ENCODE measurements at places on chromosomes 6 and 20.

DNA sequence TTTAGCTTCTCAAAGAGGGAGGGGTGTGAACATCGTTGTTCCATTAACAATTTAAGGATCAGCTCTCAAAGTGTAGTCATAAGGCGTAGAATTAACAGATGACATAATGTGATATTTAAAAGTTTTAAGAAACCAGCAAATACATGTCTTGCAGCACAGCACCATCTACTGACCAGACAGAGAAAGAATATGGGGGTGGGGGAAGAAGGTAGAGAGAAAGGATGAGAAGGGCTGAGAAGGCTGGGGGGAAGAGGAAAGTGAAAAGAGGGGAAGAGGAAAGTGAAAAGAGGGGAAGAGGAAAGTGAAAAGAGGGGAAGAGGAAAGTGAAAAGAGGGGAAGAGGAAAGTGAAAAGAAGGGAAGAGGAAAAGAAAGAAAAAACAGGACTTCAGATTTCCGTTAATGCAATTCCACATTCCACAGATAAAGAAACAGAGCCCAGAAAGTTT, 80.9 kb downstream of the HAO1 start:
- peak; percentile 82 for DNase-seq

GRCh38 chr20:64037498-64038213, 1.7 kb downstream of the C20orf204 start:
- DNase-seq, result no peak

- DNase-seq, result no peak
Observed at GRCh38 chr6:107192830-107193229, 77.5 kb upstream of the BEND3 start.

- peak; percentile 74 for DNase-seq
Observed at GRCh38 chr6:49531774-49532569, 18.5 kb upstream of the C6orf141 start.

GRCh38 chr20:49570161-49570827, 2.4 kb upstream of the PTGIS start:
- DNase-seq, result no peak

DNA sequence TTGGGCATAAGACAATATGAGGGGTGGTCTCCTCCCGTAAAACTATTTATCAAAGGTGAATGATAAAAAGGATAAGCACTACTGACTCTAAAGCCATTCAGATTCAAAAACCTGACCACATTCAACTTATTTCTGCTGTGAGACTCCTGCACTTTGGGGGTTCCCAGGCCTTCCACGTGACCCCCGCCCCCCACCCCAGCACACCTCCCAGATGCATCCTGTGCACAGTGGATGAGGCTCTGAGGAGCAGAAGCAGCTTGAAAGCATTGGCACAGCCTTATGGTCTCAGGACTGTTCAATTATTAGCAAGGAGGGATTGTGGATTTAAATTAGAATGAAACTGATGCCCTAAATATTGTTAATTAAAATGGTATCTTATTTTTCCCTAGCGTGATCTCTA, 55.1 kb upstream of the SAMD5 start:
- DNase-seq, result no peak

DNA sequence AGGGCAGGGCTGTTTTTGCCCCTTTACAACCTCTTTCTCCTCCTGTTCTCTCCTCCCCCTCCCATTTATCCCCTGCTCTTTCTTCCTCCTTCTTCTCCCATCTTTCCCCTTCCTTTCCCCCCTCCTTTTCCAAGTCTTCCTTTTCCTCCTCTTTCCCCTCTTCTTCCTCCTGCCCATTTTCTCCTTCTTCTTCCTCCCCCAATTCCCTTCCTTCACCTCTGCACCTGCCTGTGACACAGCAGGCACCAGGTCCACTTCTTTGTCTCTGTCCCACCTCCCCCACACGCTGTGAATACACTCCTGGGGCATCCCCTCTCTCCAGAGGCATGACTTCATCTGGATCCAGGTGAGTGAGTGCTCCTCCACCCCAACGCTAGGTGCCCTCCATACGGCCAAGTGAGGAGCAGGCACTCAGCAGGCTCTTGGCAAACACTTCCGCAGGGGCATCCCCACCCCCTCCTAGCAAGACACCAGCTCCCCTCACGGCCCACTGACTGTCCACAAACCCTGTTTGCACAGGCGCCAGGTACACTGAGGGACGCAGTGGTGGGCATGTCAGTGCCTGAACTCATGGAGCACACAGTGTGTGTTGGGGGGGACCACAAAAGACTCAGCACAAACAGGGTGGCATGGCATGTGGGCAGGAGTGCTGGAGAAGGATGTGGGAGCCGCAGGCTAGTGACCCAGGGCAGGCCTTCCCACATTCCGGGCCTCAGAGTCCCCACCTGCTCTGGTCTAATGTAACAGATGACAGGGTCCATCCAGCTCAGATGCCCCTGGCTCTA, 10.7 kb upstream of the TLDC2 start:
- DNase-seq, result no peak

- peak; percentile 10 for DNase-seq
Observed at GRCh38 chr6:137024237-137024990, 20.4 kb downstream of the IL20RA start.

DNA sequence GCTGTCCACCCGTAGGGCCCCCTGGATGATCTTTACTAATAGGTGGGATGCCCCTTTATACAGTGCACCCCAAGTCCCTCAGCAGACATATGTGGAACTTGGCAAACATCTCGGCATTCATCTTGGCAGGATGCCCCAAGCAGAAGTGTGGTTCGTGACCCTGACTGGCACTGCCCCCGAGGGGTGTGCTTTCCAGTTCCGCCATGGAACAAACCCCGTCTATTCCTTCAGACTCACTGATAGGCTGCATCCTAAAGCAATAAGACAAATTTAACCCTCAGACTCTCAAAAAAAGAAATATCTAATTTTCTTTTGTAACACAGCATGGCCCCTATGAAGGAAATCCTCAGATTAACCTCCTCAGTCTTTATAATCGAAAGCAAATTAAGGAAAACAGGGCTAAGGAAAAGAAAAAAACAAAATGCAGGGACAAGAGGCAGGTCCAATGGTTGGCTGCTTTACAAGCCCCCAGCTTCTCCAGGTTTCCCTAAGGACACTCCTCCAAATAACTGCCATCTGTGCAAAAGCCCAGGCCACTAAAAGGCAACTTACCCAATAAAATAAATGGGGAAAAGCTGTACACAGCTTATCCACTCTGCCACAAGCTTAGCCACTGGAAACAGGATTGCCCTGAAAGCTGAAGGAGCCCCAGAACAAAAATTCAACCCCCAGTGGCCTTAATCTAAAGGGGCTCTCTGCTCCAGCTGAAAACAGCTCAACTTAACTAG, 30.5 kb upstream of the RIPK1 start:
- DNase-seq, result no peak

DNA sequence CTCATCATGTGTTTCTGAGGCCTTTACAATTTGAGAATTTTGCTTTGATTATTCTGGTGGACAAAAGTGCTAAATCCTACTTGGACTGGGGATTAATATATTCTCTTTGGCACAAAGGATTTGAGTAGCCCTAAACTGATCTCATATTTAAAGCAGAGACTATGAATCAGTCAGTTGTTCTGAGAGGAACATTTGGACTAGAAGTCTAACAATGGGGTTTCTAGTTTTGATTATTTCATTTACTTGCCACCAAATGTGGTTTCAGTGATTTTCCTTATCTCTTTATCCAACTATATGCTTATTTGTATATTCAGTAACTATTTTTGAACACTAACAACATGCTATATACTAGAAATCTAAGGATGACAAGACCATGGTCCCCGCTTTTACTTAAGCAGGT, 81.4 kb downstream of the PDE10A start:
- no peak for DNase-seq

- no peak for DNase-seq
Observed at GRCh38 chr6:147078602-147079001, 125.6 kb upstream of the STXBP5 start.

- no peak for DNase-seq
Observed at GRCh38 chr6:98024359-98024758, 741.3 kb upstream of the MMS22L start.

DNA sequence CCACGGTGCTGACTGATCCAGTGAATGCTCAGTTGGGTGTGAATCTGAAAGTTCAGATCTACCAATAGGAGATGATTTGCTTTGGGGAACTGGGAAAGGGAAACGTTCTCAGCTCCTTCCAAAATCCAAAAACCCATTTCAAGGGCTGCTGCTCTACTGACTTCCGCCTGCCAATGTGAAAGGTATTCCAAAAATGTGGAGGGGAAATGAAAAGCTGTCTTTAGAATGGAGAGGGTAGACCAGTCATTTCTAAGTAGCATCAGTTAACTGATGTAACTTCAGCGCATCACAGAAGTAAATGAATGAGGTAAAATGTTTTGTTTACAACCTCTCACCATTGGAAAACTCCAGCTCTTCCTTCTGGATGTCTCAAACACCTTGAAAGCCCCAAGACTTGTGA, 19.6 kb upstream of the EYA2 start:
- no peak for DNase-seq

GRCh38 chr6:37039958-37040357, 34.5 kb downstream of the FGD2 start:
- no peak for DNase-seq

GRCh38 chr6:138722425-138723371, 50.9 kb upstream of the CCDC28A start:
- DNase-seq, result peak; percentile 26

- peak; percentile 99 for DNase-seq
Observed at GRCh38 chr20:41133709-41134361, 3.5 kb upstream of the PLCG1 start.

DNA sequence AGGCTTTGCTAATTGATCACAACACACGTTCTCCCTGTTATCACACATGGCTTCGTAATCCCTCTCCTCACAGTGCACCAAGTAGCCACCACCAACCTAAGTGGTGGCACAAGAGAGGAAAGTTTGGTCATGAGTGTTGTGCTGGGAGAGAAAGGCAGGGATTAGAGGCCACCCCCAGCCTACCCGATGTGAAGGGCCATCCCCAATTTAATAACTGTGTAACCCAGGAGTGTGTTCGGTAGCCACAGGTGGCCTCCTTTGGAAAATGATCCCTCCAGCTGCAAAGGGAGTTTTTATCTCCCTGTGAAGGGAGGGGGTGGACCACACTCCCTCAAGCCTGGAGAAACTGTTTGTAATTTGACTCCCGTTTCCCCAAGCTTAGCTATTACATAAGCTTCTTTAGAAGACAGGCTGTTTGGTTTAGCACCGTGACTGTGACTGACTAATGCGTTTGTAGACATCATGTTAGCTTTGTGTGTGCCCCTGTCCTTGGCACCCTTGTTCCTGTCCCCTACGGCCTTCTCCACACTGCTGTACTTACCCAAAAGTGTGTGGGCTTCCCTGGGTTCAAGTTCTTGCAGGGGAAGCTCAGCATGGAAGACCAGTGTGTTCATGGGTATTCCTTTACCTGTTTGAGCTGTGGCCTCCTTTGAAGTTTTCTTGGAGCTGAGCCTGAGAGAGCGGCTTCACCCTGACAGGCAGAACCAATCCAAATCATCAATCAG, 20.6 kb downstream of the PPP1R16B start:
- DNase-seq, result peak; percentile 75

DNA sequence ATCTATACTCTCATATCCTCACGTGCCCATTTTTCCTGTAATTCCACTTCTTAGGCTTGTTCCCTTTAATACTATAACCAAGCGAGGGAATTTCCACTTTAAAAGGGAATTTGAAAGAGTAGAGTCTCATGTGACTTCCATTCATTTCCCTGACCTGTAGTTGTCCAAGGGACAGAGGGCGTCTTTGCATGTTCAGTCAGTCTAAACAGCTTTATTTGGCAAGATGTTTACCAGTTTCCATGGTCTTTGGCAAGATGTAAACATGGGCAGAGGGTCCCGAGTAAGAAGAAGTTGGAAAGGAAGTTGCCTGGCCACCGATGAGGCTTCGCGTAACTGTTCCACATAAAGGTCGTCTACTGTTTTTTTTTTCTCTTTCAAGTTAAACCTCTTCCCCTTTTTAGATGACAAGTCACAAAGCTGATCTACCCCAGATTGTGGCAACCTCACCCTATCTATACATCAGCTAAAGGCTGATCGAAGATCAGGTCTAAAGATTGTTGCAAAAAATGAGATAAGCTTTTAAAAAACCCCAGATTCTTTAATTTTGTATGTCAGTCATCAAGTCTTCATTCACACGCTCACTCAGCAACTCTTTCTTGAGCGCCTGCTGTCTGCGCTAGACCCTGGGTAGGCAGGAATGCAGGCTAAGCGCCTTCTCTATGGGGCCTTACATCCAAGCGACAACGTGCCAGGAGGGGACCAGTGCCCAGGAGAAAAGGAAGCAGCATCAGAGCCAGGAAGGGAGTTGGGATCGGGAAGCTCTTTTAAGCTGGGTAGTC, 31.7 kb upstream of the CCR6 start:
- no peak for DNase-seq

DNA sequence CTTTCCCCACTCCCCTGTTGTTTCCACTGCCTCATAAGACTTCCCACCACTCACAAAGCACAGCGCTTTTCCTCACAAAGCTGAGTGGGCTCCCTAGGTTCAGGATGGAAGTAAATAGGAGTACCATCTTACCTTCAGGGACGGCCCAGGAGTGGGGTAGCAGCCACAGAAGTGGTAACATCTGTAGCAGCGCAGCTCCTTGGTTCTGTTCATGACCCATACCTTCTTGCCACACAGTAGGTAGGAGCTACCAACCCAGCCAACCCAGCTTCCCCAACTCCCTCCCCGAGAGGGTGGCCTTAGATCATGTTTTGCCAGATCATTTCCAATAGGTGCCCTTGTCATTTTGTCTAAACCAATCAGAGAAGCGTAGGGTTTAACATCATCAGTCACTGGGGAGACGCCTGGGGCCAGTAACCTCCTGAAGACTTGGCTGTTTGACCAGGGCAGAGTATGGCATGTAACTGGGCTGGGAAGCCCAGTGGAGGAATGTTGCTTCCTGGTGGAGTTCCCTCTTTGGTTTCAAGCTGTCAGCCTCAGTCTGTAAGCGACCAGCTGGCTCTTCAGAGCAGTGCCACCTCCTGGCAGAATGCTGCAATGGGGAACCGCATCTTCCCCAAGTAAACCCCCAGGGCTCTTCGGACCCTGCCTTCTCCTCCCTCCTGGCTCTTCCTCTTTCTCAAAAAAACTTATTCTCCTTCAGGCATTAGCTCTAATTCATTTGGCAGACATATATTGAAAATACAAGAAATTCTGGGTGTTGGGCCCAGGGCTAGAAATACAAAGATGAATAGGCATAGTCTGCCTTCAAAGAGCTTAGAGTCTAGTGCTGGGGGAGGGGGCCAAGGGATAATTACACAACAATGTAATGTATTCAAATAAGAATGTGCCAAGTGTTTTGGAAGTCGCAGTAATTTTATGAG, at the start of gene HLA-DMA:
Gene HLA-DMA (minus strand): TSS at position 281 of the 923 bp plus-strand sequence. CDS start 61 bp downstream, at position 220.
- DNase-seq, result peak; percentile 96

- no peak for DNase-seq
Observed at GRCh38 chr20:51305316-51306052, 237.0 kb downstream of the NFATC2 start.

DNA sequence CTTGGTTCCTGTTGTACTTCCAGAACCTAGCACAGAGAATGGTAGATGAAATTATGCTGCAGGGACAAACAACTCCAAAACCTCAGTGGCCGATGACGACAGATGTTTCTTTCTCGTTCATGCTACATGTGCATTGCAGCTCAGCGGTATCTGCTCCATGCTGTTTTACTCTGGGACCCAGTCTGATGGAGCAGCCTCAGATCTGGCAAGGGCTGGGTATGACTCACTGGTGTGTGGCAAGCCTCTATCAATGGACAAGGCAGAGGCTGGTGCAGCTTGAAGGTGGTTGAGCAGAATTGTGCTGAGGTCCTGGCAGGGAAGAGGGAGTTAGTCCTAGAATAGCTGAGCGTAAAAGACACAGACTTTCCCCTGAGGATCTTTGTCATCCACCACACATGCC, 10.3 kb upstream of the BLCAP start:
- peak; percentile 79 for DNase-seq

GRCh38 chr20:19806806-19807190, 48.7 kb downstream of the RIN2 start:
- DNase-seq, result no peak

- peak; percentile 77 for DNase-seq
Observed at GRCh38 chr20:38094373-38094891, 60.9 kb downstream of the RPRD1B start.

Measured in epithelial cell of esophagus (primary cell).